Neural cell (in vitro differentiated cells): ENCODE measurements at places on chromosomes 4 and X. TPM values are rescaled to one million over a fixed set of nuclear protein-coding genes. Genes with fewer than 3 reads are reported as not detected.

ASB12 gene
- polyA plus RNA-seq = 1.2 and 1.5 TPM in 2 replicates

MAGEB17 gene
- polyA plus RNA-seq = 0.17 TPM in 1 of 2 replicates, not detected in the other

BGN gene
- not detected in 2 replicates for polyA plus RNA-seq

DUX4 gene
- not detected in 2 replicates for polyA plus RNA-seq

NEUROG2 gene
- 0.19 and 0.58 TPM in 2 replicates for polyA plus RNA-seq

UGDH gene
- polyA plus RNA-seq = 13.4 and 21.1 TPM in 2 replicates

MAGEB1 gene
- polyA plus RNA-seq = not detected in 2 replicates

IL9R gene
- not detected in 2 replicates for polyA plus RNA-seq

BANK1 gene
- polyA plus RNA-seq = 0.18 TPM in 1 of 2 replicates, not detected in the other

GLRA2 gene
- polyA plus RNA-seq = 18.6 and 19.2 TPM in 2 replicates

ADRA2C gene
- 3.0 TPM in 2 replicates for polyA plus RNA-seq

SLC38A5 gene
- 0.48 and 3.3 TPM in 2 replicates for polyA plus RNA-seq

PPP2R2C gene
- 34.4 and 41.2 TPM in 2 replicates for polyA plus RNA-seq

GABRG1 gene
- polyA plus RNA-seq = 0.22 and 0.81 TPM in 2 replicates

INTS12 gene
- 24.2 and 24.4 TPM in 2 replicates for polyA plus RNA-seq

ALAS2 gene
- not detected in 2 replicates for polyA plus RNA-seq

CSAG3 gene
- 1.1 and 1.2 TPM in 2 replicates for polyA plus RNA-seq

EDNRA gene
- 0.19 and 0.20 TPM in 2 replicates for polyA plus RNA-seq

NPNT gene
- 1.9 and 2.6 TPM in 2 replicates for polyA plus RNA-seq

DMD gene
- polyA plus RNA-seq = 20.7 and 21.6 TPM in 2 replicates

ESX1 gene
- not detected in 2 replicates for polyA plus RNA-seq

CENPVL3 gene
- polyA plus RNA-seq = 2.0 and 2.8 TPM in 2 replicates

SPANXC gene
- not detected in 2 replicates for polyA plus RNA-seq

FANCB gene
- polyA plus RNA-seq = 0.17 and 0.40 TPM in 2 replicates

ARAF gene
- 9.9 and 25.0 TPM in 2 replicates for polyA plus RNA-seq

CT45A10 gene
- polyA plus RNA-seq = not detected in 2 replicates

DDIT4L gene
- 0.28 TPM in 1 of 2 replicates, not detected in the other for polyA plus RNA-seq

SSX2B gene
- polyA plus RNA-seq = not detected in 2 replicates

ARHGAP36 gene
- polyA plus RNA-seq = 4.9 and 6.7 TPM in 2 replicates
